Left renal pelvis (tissue), 4 donors: ENCODE measurements at places on chromosomes 5 and 9. TPM values are rescaled to one million over a fixed set of nuclear protein-coding genes. Genes with fewer than 3 reads are reported as not detected.

The PDCD1LG2 gene
- polyA plus RNA-seq: 0.27 TPM

The SOWAHA gene
- polyA plus RNA-seq: 5.1 TPM

The CYLC2 gene
- polyA plus RNA-seq: not detected

The KIF4B gene
- 0.19 TPM for polyA plus RNA-seq

The SMIM15 gene
- polyA plus RNA-seq: 70.3 TPM

The FAM151B gene
- 3.0 TPM for polyA plus RNA-seq

The STOM gene
- 78.5 TPM for polyA plus RNA-seq

The CDH9 gene
- polyA plus RNA-seq: 61.8 TPM

The S1PR3 gene
- 50.4 TPM for polyA plus RNA-seq

The DAPK1 gene
- 82.6 TPM for polyA plus RNA-seq

The BARHL1 gene
- polyA plus RNA-seq: not detected

The SLCO6A1 gene
- not detected for polyA plus RNA-seq

The PCDHB10 gene
- 11.3 TPM for polyA plus RNA-seq

The SHC3 gene
- polyA plus RNA-seq: 2.6 TPM

The PCDHAC1 gene
- polyA plus RNA-seq: 0.09 TPM

The PTGR1 gene
- polyA plus RNA-seq: 263 TPM

The MARCOL gene
- not detected for polyA plus RNA-seq

The RABL6 gene
- polyA plus RNA-seq: 57.7 TPM

The TCERG1 gene
- 132 TPM for polyA plus RNA-seq

The SIT1 gene
- not detected for polyA plus RNA-seq

The NEURL1B gene
- 15.5 TPM for polyA plus RNA-seq

The TRIM52 gene
- 23.4 TPM for polyA plus RNA-seq

The SHISAL2B gene
- polyA plus RNA-seq: not detected

The PDGFRB gene
- 133 TPM for polyA plus RNA-seq

The TAF11L10 gene
- polyA plus RNA-seq: not detected

The EQTN gene
- polyA plus RNA-seq: not detected

The RPS14 gene
- 1,824 TPM for polyA plus RNA-seq

The SPINK4 gene
- not detected for polyA plus RNA-seq

The PCDH1 gene
- 23.9 TPM for polyA plus RNA-seq

The PDE8B gene
- 6.4 TPM for polyA plus RNA-seq

The UBLCP1 gene
- polyA plus RNA-seq: 47.3 TPM

The NMUR2 gene
- polyA plus RNA-seq: 0.17 TPM

The SARDH gene
- 12.6 TPM for polyA plus RNA-seq

The CTXN3 gene
- not detected for polyA plus RNA-seq

The NME5 gene
- polyA plus RNA-seq: 5.8 TPM

The SLC6A3 gene
- polyA plus RNA-seq: 0.14 TPM

The TRPM6 gene
- polyA plus RNA-seq: 1.1 TPM
